Activated CD8-positive, alpha-beta memory T cell treated with anti-CD3 and anti-CD28 coated beads for 1 hour (primary cell): ENCODE measurements at places on chromosomes 1 and 21.

DNA sequence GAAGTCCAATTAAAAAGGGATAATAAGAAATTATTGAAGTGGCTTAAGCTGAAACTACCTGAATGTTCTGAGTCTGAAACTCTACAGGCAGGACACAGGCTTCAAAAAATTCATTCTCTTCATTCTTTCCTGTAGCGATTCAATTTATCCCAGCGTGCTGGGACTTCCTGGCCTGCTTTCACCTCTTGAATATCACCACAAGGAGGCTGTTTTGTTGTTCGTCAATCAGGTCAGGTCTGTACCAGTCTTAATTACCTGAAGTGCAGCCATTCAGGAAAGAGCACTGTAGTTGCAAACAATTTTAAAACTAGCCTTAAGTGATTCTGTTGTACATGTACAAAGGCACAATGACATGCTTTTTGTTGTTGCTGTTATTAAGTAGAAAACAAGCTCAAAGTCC is 38.4 kb downstream of the FYB2 start:
- DNase-seq = no peak

DNA sequence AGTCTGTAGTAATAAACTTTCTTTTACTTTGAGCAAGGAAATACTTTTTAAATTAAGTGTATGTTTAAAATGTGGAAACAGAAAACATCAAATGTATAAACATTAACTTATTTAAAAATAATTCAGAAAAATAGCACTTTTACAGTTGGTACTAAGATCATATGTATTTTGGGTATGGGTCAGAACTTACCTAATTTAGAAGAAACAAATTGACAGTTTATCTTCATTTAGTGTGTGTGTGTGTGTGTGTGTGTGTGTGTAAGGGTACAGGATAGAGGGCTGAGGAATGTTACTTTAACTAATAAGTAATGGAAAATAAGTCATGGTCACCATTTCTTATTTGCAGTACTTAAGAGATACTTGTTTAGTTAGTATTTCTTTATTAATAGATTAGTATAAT is 3.3 kb downstream of the MAN1A2 start:
- no peak for DNase-seq

DNA sequence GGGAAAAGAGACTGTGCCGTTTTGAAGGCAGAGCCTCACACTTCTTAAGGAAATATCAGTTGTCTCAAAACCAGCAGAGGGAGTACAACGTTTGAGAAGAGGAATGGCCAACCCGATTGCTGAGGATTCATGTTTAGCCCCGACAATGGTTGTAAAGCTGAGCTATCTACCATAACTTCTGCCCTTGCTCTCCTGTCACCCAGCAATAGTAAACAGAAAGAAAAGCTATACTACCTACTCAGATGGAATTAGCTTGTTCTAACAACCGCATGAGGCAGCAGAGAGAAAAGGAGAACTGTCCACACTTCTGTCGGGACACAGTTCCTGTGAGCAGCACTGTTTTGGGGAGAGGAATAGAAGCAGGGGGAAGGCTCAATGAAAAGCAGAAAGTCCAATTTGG is 91.2 kb downstream of the SLC45A1 start:
- no peak for DNase-seq

GRCh38 chr1:246791303-246791918 is 67.2 kb downstream of the SCCPDH start:
- no peak for DNase-seq

DNA sequence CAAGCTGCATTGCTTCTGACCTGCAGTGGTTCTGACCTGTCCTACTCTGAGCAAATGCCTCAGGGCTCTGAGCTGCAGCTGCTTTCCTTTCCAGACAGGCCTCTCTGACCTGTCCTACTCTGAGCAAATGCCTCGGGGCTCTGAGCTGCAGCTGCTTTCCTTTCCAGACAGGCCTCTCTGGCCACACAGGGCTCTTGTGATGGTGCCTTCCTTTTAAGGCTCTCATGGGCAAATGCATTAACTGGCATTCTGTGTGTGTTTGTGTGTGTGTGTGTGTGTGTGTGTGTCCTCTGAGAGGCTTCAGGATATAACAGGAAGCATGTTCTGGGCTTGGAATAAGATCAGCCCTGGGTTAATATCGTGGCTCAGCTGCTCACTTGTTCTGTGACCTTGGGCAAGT is 131.3 kb downstream of the NTPCR start:
- DNase-seq = no peak

GRCh38 chr21:32955311-32956060 is 70.2 kb upstream of the OLIG2 start:
- DNase-seq = no peak

- no peak for DNase-seq
Observed at GRCh38 chr1:230825761-230826160, 42.6 kb downstream of the C1orf198 start.

- DNase-seq = no peak
Observed at GRCh38 chr21:30718239-30718909, at the start of gene KRTAP21-3. KRTAP21-3 (minus strand) TSS chr21:30718777; CDS start chr21:30718759, 18 bp downstream.

GRCh38 chr21:38140207-38140903 is 116.4 kb upstream of the KCNJ15 start:
- no peak for DNase-seq

- no peak for DNase-seq
Observed at GRCh38 chr1:241323514-241324195, 33.4 kb downstream of the RGS7 start.

DNA sequence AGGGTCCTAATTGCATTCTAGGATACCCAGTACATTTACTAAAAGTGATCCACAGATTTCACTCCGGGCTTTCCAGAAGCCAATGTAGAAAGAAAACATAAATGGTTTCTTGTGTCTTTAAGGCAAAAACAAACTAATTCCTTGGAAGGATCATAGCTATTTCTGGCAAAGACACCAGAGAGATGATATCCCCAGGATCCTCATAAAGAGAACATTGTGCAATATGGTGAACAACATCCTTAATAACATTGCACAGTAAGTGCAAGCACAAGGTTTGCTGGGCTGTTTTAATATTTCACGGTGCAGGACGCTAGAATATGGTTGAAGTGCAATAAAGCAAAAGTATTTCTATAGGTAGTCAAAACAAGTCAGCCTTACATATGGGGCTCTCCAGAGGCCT is 83.0 kb downstream of the NTPCR start:
- no peak for DNase-seq

- DNase-seq = no peak
Observed at GRCh38 chr1:217791091-217791490, 159.9 kb downstream of the SPATA17 start.

GRCh38 chr1:28526886-28527285 is 21.0 kb downstream of the RCC1 start:
- DNase-seq = no peak

DNA sequence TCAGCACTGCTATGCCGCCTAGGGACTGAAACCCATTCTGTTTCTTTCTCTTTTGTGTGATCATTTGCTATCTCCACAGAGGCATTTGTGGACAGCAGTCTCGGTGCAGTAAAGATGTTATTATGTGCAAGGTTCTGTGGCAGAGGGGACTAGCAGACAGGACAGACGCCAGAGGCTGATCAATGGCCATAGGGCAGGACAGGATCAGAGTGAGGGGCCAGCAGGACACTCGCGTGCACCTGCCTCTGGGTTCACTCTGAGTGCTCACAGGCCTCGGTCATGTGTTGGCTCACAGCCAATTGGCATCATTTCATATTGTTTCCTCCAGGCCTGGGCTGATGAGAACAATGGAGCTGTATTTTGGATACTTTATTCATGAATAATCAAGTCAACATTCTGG is 212.6 kb downstream of the TGFB2 start:
- DNase-seq = no peak

GRCh38 chr1:218717575-218717974 is 372.4 kb downstream of the TGFB2 start:
- DNase-seq = no peak

DNA sequence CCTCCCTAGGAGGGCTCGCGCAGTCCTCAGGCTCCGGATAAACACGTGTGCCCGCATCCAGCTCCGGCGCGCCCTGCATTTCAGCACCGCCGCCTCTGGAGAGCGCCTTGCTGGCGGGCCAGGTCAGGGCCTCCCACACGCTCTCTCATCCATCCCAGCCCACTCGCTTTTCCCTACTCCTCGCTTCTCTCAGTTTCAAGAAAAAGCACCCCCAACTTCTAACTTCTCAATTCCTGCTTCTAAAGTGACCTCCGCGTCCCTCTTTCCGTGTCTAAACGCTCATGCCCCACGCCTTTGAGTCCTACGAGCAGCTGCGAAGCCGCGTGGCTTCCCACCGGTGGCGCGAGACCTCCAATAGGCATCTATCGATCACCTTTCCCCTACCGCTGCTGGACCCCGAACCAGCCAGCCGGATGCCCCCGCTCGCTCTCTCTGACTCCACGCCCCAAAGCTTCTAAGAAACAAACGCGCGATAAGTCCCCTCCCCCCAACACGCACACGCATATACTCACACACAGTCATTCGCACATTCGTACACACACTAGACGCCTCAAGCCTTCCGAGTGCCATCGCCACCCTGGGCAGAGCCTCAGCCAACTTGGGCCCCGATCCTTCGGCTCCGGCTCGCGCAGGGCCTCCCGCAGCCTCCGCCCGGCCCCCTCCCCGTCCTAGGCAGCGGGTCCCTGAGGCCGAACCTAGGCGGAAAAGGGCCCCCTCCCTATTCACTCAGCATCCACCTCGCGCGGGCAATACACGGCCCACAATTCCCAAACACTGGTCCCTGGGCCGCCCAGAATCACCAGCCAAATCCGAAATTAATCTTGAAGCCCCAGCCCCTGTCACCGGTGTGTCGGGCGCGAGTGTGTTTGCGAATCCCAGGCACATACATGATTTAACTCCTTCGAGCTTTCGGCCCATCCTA is 1.1 kb downstream of the NMNAT2 start:
- DNase-seq = no peak

GRCh38 chr21:20570824-20571232 is 427.4 kb upstream of the NCAM2 start:
- DNase-seq = no peak

DNA sequence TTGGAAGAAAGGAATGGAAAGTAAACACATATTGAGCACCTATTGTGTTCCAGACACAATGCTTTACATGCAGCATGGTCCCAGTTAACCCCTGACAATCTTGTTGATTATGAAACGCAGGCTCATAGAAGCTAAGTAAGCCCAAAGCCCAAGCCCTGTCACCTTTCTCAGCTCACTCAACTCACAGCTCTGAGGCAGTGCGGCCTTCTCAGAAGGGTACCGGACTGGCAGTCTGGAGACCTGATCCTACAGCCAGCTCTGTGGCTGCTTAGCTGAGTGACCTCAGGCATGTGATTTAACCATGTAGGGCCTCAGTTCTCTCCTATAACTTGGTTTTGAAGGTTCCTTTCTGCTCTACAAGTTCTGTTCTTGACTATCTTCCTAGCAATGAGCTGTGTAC is 464 bp upstream of the RNASEL start:
- no peak for DNase-seq

DNA sequence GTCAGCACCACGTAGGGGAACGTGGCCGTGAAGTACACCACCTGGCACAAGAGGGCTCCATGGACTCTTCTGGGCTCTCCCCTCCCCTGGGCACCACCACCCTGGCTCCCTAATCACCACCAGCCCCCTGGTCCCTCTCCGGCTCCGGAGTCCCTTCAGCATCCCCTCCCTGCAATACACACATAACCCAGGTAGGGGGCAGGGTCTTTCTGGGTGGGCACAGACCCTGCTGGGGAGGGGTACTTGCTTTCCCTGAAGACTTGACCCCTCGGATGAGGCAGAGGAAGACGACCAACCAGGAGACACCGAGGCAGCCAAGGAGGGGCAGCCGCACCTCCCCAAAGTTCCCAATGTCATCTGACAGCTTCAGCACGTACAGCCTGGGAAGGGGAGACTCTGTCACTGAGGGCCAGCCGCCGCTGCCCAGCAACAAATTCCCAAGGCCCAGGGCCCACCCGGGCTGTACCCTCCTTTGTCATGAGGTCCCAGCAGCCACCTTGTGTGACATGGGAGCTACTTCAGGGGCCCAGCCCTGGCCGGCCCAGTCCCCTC is 11.3 kb downstream of the CCDC24 start:
- DNase-seq = no peak
